A549 (cell line): ENCODE measurements at places on chromosomes 7 and 10.

- no peak for DNase-seq
Observed at GRCh38 chr10:50832171-50832751, 53.2 kb downstream of the A1CF start.

- no peak for DNase-seq
Observed at GRCh38 chr10:75876710-75877109, 445.3 kb downstream of the LRMDA start.

DNA sequence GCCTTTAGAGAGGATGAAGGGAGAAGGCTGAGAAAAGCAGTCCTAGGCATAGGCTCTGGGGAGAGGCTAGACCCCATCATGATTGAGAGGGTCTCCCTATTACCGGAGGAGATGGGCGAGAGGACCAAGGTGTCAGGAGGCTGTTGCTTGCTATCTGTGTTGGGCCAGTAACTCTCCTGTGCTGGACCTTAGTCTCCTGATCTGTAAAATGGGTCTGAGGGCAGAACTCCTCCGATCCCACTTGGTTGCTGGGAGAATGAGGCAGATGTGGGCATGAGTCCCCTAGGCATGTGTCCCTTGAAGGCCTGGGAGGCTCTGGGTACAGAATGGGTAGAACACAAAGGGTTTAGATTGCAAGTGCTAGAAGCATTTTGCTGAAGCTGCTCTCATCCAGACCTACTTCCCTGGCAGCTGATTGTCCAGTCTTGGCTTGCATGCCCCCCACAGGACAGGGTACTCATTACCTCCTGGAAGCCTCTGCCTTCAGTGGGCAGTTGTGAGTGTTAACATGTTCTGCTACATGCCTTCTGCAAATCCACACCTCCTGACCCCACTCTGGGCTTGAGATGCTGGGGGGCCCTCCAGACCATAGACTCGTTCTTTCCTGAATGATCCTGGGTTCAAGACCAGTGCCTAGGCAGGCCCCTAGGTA, 4.4 kb downstream of the ZMIZ1 start:
- DNase-seq = no peak

DNA sequence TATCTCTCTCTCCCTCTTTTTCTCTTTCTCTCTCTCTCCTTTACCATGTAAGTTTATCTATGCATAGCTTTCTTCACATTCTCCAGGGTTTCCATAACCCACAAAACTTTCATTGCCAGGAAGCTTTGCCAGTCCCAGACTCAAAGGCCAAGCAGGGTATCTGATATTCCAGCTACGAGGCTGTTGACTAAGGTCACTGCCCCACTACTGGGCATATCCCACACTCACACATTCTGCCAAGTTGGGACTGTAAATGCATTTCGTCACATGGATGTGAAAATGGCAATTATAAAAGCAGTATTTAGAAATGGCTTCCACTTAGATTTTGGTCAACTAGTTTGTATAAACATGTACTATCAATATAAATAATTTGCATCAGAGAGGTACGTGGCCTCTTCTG, 43.3 kb upstream of the SEPTIN7 start:
- no peak for DNase-seq

GRCh38 chr7:107982042-107982840, 20.7 kb downstream of the LAMB1 start:
- DNase-seq = no peak

GRCh38 chr10:20267734-20268133, 451.5 kb downstream of the PLXDC2 start:
- DNase-seq = no peak

- DNase-seq = peak; percentile 38
Observed at GRCh38 chr7:24980534-24981170, 674 bp upstream of the OSBPL3 start.

DNA sequence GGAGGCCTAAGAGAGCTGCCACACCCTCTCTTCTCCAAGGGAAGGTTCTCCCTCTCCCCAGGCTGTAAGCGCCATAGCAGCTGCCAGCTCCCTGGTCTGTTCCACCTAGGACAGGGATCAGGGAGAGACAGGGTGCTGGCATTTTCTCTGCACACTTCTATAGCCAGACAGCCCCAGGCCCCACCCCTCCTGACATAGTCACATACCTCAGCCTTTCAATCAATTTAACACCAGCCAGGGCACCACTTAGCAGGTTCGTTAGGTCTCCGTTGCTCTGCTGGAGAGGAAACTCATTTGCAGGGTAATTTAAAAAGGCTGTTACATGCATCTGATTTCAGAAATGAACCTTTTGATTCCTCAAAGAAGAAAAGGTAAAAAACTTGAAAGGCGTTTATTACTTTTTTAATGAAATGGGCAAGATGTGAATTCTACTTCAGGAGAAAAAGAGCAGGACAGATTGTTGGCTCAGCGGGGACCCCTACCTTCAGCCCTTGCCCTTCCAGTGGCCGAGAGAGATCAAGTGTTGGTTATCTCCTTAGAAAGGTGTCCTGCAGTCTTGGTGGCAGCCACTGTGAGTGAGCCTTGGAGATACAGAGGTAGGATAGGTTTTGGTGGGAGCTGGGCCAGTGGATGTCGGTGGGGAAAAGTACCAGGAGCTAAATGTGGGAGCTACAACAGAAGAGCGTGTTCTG, 180.5 kb upstream of the GALNT17 start:
- no peak for DNase-seq
